H9 (cell line): ENCODE measurements at places on chromosomes 7 and 10. TPM values are rescaled to one million over a fixed set of nuclear protein-coding genes. Genes with fewer than 3 reads are reported as not detected.

DNA sequence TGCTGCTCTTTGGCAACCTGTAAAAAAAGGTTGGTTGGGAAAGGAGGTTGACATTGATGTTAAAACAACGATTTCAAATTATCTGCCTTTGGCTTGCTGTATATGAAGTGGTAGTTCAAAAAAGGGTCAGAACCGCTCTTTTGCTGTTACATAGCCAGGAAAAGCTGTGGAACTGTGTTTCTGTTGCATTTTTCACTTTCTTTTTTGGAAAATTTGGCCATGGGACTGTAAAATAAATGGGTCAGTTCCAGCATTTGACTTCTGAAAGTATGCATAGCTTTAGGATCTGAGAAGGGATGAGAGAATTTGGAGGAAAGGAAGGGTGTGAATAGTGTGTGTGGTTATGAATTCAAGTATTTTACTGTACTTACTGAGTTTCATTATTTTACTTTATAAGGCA, 7.3 kb downstream of the AUTS2 start:
- H3K4me3 ChIP-seq = no peak overlapping the region
- no peaks in the 10 kb centered on the region for H3K36me3 ChIP-seq
- no peak overlapping the region for H3K27ac ChIP-seq

DNA sequence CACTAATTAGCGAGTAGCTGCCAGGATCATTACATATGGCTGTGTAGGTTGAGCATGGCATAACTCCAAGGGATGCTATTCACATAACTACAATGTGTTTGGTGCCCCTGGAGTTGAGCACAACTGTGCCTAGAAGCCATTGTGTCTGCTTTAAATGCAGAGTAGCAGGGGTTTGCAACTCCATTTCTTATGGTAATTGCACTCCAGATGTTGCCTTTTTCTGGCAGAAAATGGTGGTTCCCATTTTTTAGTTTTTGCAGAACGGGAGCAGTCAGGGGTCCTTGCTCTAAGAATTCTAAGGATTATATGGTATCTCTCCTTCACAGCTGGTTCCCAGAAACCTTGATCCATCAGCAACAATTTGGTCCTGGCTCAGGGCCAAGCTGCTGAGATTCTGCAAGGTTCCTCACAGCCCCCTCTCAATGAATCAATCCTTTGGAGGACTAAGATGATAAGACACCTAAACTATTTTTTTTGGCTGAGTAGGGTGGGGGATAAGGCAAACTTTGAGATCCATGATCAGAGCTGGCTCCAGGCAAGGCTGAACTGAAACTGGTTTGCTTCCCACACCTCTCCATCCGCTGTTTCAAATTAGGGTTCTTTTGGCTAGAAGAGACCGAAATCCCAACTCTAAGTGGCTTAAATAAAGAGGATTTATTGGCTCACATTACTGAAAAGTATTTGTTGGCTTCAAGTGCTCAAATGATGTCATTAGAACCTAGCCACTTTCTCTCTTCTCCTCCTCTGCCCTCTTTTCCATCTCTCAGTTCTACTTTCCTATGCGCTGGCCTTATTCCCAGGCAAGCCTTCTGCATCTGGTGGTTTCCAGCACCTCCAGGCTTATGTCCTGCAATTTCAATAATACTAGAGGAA, 97.5 kb upstream of the CCDC6 start:
- DNase-seq = peak; percentile 46
- H3K27ac ChIP-seq = no peak overlapping the region
- peak overlapping the region; percentile 4; the same call in 1 of the 3 replicates for H3K4me3 ChIP-seq

DNA sequence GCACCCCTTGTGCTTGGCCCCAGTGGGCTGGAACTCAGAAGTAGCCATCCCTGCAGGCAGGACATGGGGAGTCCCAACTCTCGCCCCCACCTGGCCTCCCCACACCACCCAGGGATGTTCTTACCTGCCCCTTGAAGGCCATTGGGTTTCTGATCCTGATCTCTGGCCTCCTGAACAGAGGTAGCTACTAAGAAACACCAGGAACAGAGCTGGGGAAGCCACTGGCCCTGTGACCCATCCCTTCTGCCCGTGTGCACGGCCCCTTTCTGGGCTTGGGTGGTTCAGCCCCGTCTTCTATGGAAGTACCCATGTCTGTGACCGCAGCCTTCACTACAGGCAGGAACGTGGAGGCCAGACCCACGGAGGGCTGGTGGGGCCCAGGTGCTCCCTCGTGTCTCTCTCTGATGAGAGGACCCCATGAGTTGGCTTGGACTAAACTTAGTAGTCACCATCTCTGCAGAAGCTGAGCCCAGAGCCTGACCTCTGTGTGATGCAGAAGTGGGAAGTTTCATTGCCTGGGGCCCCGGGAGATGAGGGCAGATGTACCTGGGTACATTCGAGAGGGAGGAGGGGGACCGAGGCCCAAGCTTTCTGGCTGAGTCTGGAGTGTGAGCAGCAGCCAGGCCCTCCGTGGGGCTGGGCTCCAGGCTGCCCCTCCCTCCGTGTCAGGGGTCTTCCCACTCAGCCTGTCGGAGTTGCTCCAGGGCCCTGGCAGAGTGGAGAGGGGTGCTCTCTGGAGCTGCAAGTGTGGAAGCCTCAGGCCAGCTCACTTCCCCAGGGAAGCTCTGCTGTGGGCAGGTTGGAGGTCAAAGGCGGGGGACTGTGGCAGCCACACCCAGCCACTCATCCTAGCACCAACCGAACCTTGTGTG, 81.0 kb downstream of the MKI67 start:
- no peaks in the 10 kb centered on the region for H3K4me1 ChIP-seq
- H3K27me3 ChIP-seq = 0 out of 2 replicates have a peak, but pooled peaks cover 2% of the 10 kb centered on the region
- H3K27ac ChIP-seq = no peak overlapping the region
- no peak overlapping the region for H3K4me3 ChIP-seq
- DNase-seq = no peak

- DNase-seq = no peak
- H3K27ac ChIP-seq = no peak overlapping the region
- H3K27me3 ChIP-seq = no peaks in the 10 kb centered on the region
These were observed 36.2 kb downstream of the WBP1L start for GRCh38 chr10:102779680-102780526.

- H3K27me3 ChIP-seq = peaks cover 86% of the 10 kb centered on the region
- H3K27ac ChIP-seq = no peak overlapping the region
- H3K4me1 ChIP-seq = peaks cover 1% of the 10 kb centered on the region; the same call in 1 of the 2 replicates
- H3K36me3 ChIP-seq = no peaks in the 10 kb centered on the region
- DNase-seq = no peak
These were observed 1.2 kb downstream of the MNX1 start for GRCh38 chr7:157009170-157009777.

- H3K4me1 ChIP-seq = no peaks in the 10 kb centered on the region
- H3K27ac ChIP-seq = peak within 1 kb of the TSS; percentile 26
- peak within 1 kb of the TSS; percentile 90 for H3K4me3 ChIP-seq
- no peaks in the 10 kb centered on the region for H3K27me3 ChIP-seq
These were observed at the start of gene PCGF6 for GRCh38 chr10:103350517-103351260. Gene PCGF6, minus strand, starts transcription at chr10:103351140. Its CDS starts 74 bp downstream, at chr10:103351066.

HECTD2 gene
- 10.9 and 13.4 TPM in 2 replicates for total RNA-seq

MYOZ1 gene
- 1.5 and 2.4 TPM in 2 replicates for total RNA-seq

GRCh38 chr10:48254750-48255512, 19.6 kb downstream of the FRMPD2 start:
- no peak overlapping the region for H3K27ac ChIP-seq
- H3K36me3 ChIP-seq = no peaks in the 10 kb centered on the region
- no peak for DNase-seq
- no peak overlapping the region; the same call in 2 of the 3 replicates for H3K4me3 ChIP-seq

GRCh38 chr10:72638586-72639440, 12.9 kb upstream of the MICU1 start:
- no peaks in the 10 kb centered on the region for H3K27me3 ChIP-seq
- DNase-seq = no peak
- H3K4me3 ChIP-seq = no peak overlapping the region
- no peaks in the 10 kb centered on the region for H3K4me1 ChIP-seq
- H3K36me3 ChIP-seq = peaks cover 2% of the 10 kb centered on the region; the same call in 2 of the 3 replicates

PTN gene
- 16.5 and 16.8 TPM in 2 replicates for total RNA-seq

GRCh38 chr7:136997735-136998134, 129.3 kb downstream of the CHRM2 start:
- H3K27me3 ChIP-seq = no peaks in the 10 kb centered on the region
- DNase-seq = no peak
- peaks cover 6% of the 10 kb centered on the region; the same call in 1 of the 2 replicates for H3K4me1 ChIP-seq
- no peak overlapping the region for H3K27ac ChIP-seq
- no peaks in the 10 kb centered on the region for H3K36me3 ChIP-seq
- H3K4me3 ChIP-seq = no peak overlapping the region

NRAP gene
- total RNA-seq = 0.04 TPM in 1 of 2 replicates, not detected in the other

GRCh38 chr10:61108915-61109314, 164.9 kb upstream of the RHOBTB1 start:
- H3K36me3 ChIP-seq = no peaks in the 10 kb centered on the region
- no peaks in the 10 kb centered on the region for H3K4me1 ChIP-seq
- H3K27me3 ChIP-seq = no peaks in the 10 kb centered on the region

GRCh38 chr7:78576236-78576635, 777.7 kb downstream of the PHTF2 start:
- H3K4me1 ChIP-seq = peaks cover 15% of the 10 kb centered on the region; the same call in 1 of the 2 replicates
- H3K27ac ChIP-seq = no peak overlapping the region
- H3K4me3 ChIP-seq = no peak overlapping the region
- H3K27me3 ChIP-seq = no peaks in the 10 kb centered on the region

DNA sequence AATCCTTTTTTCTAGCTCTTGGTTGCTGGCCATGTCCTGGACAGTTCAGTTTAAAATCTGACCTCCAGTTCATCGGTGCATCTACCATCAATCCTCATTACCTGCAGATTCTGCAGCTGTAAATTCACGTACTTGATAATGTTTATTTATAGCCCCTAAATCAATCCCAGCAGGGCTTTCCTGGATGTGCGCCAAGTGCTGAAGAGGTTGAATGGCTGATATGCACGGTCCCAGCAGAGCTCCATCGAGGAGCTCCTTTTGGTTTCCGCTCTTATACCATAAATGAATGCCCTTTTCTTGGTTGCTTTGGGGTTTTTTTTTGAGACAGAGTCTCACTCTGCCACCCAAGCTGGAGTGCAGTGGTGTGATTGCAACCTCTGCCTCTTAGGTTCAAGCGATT, 91.2 kb upstream of the CCZ1B start:
- H3K27ac ChIP-seq = no peak overlapping the region
- H3K27me3 ChIP-seq = no peaks in the 10 kb centered on the region
- no peak overlapping the region for H3K4me3 ChIP-seq
- no peaks in the 10 kb centered on the region for H3K36me3 ChIP-seq

AGAP5 gene
- 5.2 and 5.5 TPM in 2 replicates for total RNA-seq

GRCh38 chr10:111265341-111265740, 188.5 kb downstream of the ADRA2A start:
- H3K27me3 ChIP-seq = no peaks in the 10 kb centered on the region
- no peak overlapping the region for H3K4me3 ChIP-seq
- DNase-seq = no peak
- 0 out of 2 replicates have a peak, but pooled peaks cover 5% of the 10 kb centered on the region for H3K36me3 ChIP-seq

GDF2 gene
- total RNA-seq = not detected in 2 replicates
